ENCODE measurements at places on chromosomes 3 and 15.

GRCh38 chr3:166522017-166522416 lies 684.8 kb upstream of the BCHE start:
- DNase-seq = no peak

- DNase-seq = peak; percentile 67
These were observed 20.4 kb downstream of the RARRES1 start for GRCh38 chr3:158711886-158712285.

GRCh38 chr3:61903931-61904657 lies 342.7 kb downstream of the PTPRG start:
- DNase-seq = no peak

GRCh38 chr15:92232876-92233275 lies 160.8 kb upstream of the ST8SIA2 start:
- DNase-seq = no peak

DNA sequence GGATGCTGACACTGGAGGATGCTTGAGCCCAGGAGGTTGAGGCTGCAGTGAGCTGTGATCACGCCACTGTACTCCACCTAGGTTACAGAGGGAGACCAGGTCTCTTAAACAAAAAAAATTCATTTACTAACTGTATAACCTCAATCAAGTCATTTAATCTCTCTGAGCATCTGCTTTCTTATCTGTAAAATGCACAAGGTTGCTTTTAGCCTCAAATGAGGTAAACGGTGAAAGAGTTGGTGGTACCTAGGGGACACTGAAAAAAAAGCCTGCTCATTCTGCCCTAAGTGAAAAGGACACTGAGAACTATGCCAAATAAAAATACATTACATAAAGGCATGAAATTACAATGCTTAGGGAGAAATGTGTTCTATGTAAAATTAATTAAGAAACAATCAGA lies 3.4 kb downstream of the PP2D1 start:
- no peak for DNase-seq

DNA sequence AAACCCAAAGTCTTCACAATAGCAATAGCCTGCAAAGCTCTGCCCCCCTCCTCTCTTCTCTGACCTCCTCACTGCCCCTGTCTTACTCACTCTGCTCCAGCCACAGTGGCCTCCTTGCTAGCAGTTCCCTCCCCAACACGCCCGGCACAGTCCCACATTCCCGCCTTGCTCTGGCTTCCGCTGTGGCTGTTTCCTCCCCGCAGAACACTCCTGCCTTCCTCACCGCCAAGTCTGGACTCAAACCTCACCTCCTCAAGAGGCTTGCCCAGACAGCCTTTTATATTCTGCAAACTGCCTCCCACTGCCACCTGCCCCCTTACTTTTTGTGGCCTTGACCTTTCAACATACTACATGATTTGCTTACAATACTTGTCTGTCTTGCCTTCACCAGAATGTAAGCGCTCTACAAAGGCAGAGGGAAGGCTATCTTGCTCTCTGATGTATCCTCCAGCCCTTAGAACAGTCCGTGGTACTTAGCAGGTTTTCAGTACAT lies 406 bp upstream of the MPI start:
- DNase-seq = peak; percentile 33

GRCh38 chr3:157226173-157226847 lies 66.4 kb upstream of the CCNL1 start:
- no peak for DNase-seq

GRCh38 chr3:3998140-3998922 lies 199.1 kb downstream of the LRRN1 start:
- no peak for DNase-seq

- no peak for DNase-seq
These were observed 145.1 kb downstream of the CDIN1 start for GRCh38 chr15:36724493-36724892.

DNA sequence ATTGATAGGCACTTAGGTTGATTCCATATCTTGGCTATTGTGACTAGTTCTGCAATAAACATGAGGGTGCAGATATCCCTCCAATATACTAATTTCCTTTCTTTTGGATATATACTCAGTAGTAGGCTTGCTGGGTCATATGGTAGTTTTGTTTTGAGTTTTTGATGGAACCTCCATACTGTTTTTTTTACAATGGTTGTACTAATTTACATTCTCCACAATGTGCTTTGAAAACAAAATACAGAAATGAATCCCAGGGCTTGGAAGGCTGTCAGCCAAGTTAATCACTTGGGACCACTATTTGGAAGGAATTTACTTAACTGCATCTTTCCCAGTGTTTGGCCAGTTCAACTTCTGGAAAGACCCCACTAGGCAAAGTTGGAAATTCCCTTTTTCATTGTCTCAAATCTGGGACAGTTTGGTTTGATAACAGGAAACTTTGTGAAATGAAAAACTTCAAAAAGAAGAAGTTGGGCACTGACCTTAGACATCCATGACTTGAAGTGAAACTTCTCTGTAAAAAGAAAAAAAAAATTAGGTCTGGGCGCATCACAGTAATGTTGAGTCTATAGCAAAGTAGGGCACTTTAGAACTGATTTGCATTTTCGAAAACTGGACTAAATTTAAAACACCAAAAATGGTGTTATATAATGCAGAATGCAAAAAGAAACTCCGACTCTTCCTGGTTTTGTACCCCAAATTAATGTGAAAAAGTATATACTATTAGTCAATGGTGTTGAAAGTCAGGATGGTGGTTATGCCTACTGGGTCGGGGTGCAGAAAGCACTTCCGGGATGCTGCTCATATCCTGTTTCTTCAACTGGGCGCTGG lies 6.0 kb downstream of the CTSH start:
- no peak for DNase-seq

GRCh38 chr3:45681221-45681620 lies 8.0 kb upstream of the SACM1L start:
- DNase-seq = no peak

GRCh38 chr15:60416484-60416883 lies 18.7 kb upstream of the ANXA2 start:
- no peak for DNase-seq

GRCh38 chr15:34582461-34583371 lies 735 bp downstream of the GOLGA8B start:
- DNase-seq = peak; percentile 30

- no peak for DNase-seq
These were observed 86.7 kb upstream of the ANKRD34C start for GRCh38 chr15:79195802-79196201.

DNA sequence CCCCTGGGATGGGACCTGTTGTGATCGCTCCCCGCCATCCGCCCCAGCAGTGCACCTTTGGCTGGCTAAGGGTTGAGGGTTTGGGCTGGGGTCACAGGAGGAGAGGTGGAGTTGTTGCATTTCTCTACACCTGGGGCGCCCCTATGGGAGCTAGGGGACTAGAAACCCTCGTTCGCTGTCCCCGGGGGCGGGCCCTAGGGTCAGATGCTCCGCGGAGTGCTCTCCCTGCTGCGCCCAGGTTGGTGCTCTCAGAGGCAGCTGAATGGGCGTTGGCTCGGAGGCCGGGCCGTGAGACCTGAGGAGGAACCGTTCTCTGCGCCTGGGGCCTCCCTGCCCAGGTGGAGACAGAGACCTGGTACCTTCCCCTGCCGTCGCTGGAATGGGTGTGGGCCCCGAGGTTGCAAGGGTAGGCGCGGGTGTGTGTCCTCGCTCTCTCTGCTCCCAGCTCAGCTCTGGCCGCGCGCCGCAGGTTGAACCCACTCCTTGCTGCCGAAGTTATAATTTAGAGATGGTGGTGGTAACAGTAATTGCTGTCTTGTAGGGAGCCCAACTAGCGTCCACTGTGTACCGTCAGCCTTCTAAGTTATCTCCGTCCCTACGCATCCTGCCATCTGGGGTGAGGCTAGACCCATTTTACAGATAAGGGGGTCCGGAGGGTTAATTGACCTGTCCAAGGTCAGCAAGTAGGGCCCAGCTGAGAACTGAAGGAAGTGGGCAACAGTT lies 965 bp downstream of the FLNB start:
- no peak for DNase-seq

DNA sequence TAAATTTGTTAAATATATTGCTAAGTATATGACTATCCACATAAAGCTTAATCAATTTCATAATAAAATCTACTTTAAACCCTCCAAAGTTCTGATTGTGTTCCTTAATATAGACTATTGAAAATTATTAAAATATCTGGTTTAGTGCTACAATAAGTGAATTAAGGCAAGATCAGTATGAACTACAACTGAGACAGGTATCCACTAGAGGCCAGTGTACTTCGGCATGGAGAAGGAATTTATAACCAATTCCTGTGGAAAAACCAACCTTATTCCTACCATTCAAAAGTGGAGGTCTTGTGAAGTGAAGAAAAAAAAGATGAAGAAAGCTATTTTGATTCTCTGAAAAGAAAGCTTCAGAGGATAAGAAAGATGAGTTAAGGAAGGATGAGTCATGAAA lies 237.7 kb downstream of the SUCLG2 start:
- peak; percentile 0 for DNase-seq

GRCh38 chr15:45268135-45268534 lies 16.1 kb downstream of the SLC28A2 start:
- no peak for DNase-seq

DNA sequence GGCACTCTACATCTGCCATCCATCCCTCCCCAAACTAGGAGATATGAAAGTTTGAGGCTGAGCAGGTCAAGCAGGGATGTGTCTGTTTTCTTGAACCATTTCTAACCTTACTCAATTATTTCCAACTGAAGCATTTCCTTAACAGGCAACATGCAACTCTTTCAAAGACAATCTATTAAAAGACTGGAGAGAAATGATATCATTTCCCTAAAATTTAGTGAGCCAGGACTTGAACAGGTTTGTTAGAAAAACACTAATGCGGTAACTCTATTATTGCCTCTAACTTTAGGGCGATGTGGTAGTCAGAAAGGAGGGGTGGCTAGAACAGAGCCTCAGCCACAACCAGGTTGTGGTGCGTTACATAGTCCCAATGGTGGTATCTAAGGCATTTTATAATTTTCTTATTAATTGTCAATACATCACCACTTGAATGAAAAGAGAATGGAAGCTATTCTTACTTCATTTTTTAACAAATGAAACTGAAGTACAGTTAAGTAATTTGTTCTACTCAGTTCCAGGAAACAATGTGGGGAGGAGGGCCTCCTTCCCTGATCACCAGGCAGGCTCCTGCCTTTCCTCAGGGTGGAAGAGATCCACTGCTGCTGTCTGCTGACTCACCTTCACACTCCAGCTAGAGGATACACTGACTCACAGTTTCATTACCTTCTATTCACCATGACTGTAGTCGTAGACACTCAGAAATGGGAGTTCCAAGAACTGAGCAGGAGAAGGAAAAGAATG lies 22.8 kb downstream of the MYO1E start:
- DNase-seq = peak; percentile 88

DNA sequence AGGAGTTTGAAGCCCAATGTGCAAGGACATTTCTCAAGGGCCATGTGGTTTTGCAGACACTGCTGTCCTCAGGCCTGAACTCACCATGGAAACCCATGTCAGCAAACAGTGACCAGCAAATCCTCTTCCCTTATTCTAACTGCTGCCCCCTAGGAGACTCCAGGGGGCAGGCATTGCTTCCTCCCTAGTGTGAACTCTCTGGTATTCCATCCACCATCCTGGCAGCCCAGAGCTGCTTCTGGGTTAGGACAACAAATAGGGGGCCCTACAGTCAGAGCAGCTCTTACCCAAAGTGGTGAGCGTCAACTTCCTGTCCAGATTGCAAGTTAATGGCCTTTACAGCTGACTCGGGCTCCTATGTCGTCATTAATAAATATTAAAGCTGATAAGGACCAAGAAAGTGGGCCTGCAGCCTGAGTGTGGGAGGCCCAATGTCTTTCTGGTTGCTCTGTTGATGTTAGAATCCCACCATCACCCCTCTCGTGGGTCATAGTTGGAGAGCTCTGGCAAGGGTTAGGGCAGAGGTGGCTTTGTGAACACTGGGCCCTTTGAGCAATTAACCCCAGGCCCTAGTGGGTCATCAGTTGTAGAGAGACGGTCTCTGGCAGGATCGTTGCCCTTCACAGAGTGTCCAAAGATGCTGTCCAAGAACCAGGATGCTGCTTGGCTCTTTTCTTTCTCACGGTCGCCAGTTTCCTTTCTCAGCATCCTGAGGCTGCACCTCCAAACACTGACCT lies 41.5 kb downstream of the TGM4 start:
- no peak for DNase-seq

GRCh38 chr15:32849769-32850668 lies 132.2 kb downstream of the GREM1 start:
- peak; percentile 62 for DNase-seq

GRCh38 chr15:85133709-85134108 lies 152.1 kb downstream of the PDE8A start:
- DNase-seq = no peak

GRCh38 chr3:149353581-149354184 lies 20.2 kb upstream of the TM4SF18 start:
- DNase-seq = no peak

DNA sequence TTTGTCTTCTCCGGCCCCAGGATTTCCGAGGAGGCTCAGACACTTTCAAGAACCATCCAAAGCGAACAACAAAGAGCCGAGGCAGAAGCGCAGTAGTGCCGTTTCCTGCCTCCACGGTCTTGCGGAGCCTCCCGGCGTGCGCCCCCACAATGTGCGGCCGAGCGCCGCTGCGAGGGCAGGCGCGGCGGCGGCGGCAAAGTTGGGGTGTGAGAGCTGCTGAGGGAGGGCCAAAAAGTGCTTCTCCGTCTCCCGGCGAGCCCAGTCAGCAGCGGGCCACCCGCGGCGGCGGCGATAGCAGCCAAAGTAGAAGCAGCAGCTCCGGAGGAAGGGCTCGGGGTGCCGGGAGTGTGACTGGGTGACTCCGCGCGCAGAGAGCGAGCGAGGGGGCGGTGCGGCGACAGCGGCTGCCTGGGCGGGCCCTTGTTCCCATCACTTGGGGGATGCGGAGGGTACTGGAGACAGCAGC lies 749.1 kb downstream of the ROBO1 start:
- no peak for DNase-seq

DNA sequence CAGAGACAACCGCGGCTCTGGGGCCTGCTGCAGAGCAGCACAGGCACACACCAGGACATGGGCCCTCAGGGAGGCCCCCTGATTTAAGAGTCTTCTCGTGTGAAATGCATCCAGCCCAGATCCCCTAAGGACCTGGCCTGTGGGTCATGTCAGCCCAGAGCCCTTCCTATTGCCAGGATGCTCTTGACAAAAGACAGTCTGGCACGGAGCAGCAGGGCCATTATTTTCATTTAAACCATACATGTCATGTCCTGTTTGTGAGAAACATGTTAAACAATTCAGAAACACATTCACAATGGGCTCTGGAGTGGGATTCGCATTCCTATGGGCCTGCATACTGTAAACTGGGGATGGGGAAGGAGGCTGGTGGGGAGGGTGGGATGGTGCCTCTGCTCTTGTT lies 367.4 kb upstream of the WNT5A start:
- DNase-seq = no peak

GRCh38 chr3:194488055-194488742 lies 1.4 kb upstream of the ATP13A3 start:
- no peak for DNase-seq

- DNase-seq = no peak
These were observed 58.6 kb downstream of the WWTR1 start for GRCh38 chr3:149599236-149599635.

- no peak for DNase-seq
These were observed 62.9 kb downstream of the CMTM8 start for GRCh38 chr3:32301426-32301825.

DNA sequence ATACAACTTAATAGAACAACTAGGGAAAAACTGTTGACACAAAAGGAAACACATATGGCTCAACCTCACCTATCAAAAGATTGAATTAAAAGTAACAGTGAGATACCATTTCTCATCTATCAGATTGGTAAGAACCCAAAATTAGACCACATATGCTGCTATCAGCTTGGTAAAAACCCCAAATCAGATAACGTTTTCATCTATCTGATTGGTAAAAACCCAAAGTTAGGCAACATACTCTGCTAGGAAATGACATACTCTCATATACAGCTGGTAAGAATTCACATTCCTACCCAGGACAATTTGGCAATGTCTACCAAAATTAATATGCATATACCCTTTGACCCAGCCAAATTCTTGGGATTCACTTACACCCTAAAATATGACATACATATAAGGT lies 26.3 kb downstream of the NRG4 start:
- DNase-seq = no peak

All from HTR-8/SVneo (cell line).